ENCODE measurements at places on chromosomes 7 and 10.

DNA sequence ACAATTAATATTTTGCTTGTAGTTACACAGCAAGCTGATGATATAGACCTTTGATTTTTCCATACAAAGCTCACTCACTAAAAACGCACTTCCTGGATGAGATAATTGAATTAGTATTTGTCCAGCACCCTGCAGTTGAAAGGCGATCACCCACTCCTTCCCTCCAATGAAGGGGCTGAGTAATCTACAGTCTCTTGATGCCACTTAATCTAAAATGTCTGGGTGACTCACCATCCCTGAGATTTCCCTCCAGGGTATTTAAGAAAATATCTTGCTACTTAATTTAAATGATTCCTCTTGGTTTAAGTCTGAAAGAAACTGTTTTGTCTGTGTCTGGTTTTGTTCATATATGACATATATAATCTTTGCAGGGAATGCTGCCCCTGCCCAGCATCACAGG, 515.3 kb downstream of the GRID1 start:
- DNase-seq = no peak

GRCh38 chr7:71982851-71983250, 429.3 kb downstream of the CALN1 start:
- DNase-seq = no peak

DNA sequence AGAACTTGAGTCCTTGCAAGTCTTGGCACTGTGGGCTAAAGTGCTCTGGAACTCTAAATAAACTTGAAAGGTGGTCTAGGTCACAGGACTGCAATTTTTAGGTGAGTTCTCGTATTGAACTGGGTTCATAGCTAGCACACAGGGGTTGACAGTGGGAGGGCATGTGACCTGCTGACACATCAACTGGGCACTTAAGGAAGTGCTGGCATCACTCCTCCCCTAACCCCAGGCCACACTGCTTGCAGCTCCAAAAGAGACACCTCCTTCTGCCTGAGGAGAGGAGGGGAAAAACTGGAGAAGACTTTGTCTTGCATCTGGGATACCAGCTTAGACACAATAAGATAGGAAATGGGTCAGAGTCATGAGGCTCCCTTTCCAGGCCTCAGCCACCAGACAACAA, 38.0 kb upstream of the AASS start:
- no peak for DNase-seq

- no peak for DNase-seq
These were observed 54.1 kb downstream of the HSPA12A start for GRCh38 chr10:116688241-116688711.

GRCh38 chr10:3119796-3120459, 52.6 kb downstream of the PFKP start:
- DNase-seq = no peak

- no peak for DNase-seq
These were observed 3.9 kb downstream of the ZNF503 start for GRCh38 chr10:75397496-75398199.
